ENCODE measurements at places on chromosomes 6 and 20. TPM values are rescaled to one million over a fixed set of nuclear protein-coding genes. Genes with fewer than 3 reads are reported as not detected.

DNA sequence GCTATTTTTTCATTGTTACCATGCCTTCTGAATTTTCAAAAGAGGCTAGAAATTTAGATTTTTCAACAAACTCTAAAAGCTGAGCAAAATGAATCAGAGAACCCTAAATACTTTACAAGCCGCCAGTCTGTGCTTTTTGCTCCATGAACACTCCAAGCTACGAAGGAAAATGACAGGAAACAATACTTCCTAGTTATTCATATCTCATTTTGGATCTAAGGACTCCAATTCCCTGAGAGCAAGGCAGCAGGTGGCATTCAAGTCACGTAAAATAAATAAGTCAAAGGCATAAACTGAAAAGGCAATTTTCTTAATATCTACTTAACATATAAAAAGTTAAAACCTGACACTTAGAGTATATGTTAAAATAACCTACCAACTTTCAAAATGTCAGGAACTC is 50.6 kb downstream of the PDSS2 start:
- DNase-seq: no peak

DNA sequence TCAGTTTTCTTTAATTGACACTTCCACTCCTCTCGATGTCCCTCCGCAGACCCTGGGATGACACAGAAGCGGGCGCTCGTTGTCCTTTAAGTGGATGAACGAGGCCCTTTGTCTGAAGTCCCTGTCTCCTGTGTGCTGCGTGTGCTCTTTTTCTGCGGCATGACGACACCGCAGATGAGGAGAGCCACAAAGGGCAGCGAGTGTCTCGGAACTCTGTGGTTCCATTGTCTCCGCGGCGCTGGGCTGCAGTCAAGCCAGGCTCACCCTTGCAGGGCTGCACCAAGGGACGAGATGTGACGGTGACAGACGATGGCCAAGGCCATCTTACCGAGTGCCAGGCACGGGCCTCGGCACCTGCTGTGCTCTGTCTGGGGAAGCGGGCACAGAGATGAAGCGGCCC is 10.6 kb downstream of the PRR18 start:
- no peak for DNase-seq

- DNase-seq: no peak
Measured at GRCh38 chr6:161186173-161186769, 87.6 kb downstream of the AGPAT4 start.

Gene IL17A
- not detected for total RNA-seq

Gene EYA4
- not detected for total RNA-seq

Gene PRSS16
- total RNA-seq: 0.98 TPM

Gene COL11A2
- total RNA-seq: 0.61 TPM
